Panc1 (cell line): ENCODE measurements at places on chromosomes 11 and 22.

DNA sequence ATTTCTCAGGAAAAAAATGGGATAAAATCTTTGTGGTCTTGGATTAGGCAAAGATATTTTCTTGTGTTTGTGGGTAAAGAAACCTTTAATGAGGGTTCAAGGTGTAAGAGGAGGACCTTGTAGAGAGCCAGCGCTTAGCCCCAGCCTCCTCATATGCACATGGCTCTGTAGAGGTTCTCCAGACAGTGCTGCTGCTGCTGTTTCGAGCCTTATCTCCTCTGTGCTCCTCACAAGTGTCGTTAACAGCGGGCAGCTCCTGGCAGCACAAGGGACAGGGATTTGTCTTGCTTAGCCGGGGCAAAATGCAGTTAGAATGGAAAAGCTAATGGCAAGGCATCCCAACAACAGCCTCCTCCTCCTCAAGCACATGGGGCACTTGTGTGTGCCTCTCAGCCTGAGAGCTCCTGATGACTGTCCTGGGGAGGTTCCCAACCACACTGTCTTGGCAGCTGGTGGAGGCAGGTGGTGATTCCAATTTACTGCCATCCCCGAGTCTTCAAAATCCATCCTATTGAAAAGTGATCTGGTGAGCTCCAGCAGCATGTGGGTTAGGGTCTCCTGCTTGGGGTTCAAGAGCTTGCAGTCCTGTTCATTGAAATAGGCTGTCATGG is 7.6 kb upstream of the MSANTD2 start:
- no peak for DNase-seq

- no peak for DNase-seq
These were observed 13.1 kb upstream of the SLC16A8 start for GRCh38 chr22:38097058-38097457.

DNA sequence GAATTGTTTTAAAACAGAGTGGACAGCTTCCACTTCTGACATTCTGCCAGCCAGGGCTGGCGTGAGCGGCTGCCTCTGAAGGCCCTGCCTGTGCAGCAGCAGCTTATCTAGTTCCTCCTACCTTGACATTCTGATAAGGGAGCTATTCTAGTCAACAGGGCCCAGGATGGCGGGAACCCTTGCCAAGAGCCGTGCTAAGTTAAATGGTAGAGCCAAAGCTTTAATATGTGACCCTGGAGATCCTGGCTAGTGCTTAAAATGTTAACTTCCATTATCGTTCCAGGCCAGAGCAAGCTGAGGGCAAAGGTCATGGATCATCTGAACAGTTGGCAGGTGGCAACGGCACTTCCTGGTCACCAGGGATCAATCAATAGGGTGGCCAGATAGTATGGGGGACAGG is 3.5 kb downstream of the KCNJ5 start:
- DNase-seq: no peak

- no peak for DNase-seq
These were observed 27.8 kb downstream of the CREB3L1 start for GRCh38 chr11:46305295-46305694.

- DNase-seq: no peak
These were observed 17.1 kb upstream of the VWA5A start for GRCh38 chr11:124098141-124098540.

DNA sequence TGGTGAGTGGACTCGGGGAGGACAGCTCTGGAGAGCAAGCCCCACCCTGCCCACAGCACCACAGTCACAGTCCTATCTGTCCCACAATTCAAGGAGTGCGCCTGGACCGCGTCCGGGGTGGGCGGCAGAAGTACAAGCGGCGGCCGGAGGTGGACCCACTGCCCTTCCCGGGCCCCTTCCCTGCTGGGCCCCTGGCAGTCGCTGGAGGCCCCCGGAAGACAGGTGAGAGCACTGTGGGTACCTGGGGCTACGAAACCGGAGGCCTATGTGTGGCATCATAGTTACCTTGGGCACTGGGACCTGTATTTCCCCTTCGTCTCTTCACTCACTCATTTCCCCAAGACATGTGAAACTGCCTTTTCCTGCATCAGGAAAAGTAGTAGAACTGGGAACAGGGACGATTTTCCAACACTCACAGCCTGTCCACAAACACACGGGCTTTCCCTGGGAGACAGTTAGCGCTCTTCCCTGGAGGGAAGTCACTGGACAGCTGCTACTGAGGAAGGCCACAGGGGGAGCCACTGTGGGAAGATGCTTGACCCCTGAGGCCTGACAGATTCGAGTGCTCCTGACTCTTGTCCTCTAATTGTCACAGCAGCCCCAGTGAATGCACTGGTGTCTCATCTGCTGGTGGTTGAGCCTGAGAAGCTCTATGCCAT is 3.1 kb downstream of the TRMT112 start:
- no peak for DNase-seq

DNA sequence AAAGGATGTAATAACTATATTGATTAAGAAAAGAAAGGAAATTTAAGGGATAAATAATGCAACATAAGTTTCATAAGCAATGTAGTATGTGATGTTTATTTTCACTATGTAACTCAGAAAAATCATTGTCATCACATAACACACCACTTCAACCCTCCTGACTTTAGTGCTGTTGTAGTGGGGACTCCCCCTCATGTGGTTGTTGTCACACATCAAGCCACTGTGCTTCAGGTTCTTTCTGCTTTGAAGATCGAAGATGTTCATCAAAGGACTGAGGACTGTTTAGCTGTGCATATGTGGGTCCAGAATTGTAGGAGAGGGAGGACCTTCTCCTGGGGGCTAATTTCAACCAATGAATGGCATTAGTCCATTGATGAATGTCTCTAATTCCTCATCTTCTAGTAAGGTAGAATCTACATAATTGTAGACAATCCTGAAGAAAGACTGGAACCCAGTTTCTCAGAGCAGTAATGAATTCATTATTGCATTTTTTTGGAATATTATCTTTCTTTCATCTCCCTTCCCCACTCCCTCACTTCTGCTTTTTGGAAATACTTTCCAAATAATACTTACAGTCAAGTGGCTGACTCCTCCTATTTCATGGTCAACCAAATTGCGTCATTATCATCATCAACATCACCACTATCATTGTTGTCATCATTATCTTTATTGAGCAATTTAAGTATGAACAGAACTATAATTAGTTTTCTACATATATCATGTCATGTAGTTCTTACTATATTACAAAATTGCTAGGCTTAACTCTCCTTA is 9.8 kb upstream of the CARD16 start:
- no peak for DNase-seq

- DNase-seq: no peak
These were observed 1.9 kb downstream of the SMTNL1 start for GRCh38 chr11:57539342-57539741.

DNA sequence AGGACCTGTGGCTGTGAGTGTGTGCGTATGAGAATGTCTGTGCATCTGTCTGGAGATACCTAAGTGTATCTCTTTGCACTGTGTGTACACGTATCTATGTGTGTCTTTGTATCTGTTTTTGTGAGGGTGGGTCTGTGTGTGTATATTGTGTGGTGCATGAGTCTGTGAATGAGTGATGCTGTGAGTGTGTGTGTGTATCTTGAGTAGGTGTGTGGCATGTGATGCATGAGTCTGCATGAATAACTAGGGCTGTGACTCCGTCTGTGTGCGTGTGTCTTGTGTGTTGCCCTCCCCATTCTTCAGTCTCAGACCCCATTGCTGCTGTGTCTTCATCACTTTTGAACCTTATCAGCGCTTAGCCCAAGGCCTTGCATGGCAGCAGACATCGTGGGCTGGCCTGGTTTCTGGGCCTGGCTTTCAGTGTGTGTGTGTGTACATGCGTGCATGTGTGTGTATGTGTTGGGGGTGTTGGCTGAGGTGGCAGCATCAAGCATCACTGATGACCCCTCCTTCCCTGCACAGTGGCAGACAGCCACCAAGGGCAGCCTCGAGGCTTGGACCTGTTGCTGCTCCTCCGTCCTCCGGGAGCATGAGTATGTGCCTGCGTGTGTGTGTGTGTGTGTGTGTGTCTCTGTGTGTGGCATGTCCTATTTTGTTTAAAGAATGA is 1.4 kb downstream of the SGSM1 start:
- no peak for DNase-seq

- no peak for DNase-seq
These were observed 2.5 kb downstream of the RAB36 start for GRCh38 chr22:23147617-23148387.

GRCh38 chr22:49701380-49702067 is 126.1 kb downstream of the BRD1 start:
- no peak for DNase-seq

DNA sequence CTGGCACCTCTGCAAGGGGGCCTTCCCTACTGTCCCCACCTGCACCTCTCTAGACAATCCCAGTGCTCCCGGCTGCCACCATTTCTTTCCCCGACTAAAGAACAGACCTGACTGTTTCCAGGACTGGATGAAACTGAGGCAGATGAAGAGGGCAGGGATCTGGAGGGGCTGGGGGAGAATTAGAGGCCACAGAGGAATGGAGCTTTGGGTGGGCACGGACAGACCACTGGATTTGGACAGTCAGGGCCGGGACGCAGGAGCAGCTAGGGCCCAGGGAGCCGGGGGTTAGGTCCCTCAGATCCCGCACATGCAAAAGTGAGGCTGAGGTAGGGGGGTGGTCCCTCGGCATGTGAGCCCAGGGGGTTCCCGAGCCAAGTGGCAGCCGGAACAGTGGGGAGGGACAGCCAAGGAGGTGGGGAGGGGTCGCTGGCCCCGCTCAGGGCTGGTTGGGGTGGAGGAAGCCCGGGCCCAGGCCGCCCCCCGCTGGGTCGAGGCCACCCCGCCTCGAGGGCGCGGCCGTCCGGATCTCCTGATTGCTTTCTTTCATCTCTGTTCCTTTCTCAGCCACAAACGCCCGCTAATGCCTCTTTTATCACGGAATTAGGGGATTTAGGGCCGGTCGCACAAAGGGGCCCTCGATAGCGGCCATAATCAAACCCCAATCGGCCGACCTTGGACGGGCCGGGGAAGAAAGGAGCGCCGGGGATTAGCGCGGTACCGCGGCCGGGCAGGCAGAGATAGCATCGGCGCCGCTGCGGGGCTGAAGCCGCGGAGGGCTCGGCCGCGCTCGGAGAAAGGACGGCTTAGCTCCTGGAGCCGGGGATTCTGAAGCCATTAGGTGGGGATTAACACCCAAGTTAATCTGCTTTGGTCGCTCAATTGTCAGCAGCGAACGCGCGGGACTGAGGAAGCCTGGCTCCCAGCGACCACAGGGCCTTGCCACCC is 9.3 kb downstream of the SLC25A1 start:
- no peak for DNase-seq

DNA sequence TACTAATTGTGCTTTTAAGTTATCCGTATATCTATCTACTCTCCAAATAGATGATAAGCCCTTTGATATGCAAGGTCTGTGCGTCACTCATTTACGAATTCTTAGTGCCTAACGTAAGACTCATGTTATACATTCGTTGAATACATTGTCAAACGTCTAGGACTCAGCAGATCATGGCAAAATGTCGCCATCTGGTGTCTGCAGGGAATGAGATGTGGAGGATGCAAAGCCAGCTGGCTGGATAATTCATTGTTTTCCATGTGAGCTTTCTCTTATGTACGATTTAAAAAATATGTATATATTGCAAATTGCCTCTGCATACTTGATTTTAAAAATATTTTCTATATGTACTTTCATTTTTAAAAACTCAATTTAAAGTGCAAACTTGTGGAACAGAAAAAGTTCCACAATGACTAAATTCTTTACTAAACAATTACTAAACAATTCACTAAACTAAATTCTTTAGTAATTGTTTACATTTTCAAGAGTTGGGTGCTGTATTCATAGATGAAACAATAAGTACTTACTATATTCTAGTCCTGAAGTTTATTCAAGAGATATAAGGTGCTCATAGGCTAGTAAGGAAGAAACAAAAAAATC is 33.8 kb downstream of the ZNF202 start:
- DNase-seq: peak; percentile 64

DNA sequence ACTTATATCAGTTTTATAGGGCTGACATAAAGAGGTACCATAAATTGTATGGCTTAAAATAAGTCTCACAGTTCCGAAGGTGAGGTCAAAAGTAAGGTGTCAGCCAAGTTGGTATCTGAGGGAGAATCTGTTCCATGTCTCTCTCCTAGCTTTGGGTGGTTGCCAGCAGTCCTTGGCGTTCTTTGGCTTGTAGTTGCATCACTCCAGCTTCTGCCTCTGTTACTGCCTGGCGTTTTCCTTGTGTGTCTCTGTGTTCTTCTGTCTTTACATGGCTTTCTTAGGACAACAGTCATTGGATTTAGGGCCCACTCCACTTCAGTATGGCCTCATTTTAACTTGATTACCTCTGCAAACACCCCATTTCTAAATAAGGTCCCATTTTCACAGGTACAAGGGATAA is 16.7 kb downstream of the MMP7 start:
- no peak for DNase-seq

DNA sequence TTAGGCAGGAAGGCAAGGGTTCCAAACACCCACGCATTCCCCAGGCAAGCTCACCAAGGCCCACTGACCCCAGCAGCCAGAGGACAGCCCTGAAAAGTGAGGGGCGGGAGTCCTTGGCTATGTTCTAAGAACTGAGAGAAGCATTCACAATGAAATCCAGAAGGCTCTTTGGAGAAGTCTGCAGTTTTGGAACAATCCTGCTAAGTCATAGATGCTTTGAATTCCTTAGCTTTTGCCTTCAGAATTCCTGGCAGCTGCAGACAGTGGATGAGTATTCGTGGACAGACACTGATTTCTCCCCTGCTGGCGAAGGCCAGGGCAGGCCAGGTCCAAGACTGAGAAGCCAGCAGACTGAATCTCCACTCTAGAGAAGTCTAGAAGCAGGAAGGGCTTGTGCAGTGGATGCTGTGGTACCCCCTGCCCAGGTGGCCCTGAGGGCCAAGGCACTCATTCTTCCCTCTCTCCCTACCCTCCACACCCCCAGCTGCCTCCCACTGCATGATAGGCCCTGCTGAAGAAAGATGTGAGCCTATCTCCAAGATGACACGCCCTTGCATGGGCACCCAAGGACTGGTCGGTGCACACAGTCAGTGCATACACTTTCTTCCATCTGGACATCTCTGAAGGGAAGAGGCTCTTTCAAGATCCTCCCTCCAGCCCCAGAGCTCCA is 133.2 kb upstream of the TEAD1 start:
- no peak for DNase-seq

GRCh38 chr22:25386538-25386884 is 167.1 kb downstream of the CRYBB2 start:
- no peak for DNase-seq

GRCh38 chr22:19376247-19376646 is 55.3 kb downstream of the HIRA start:
- no peak for DNase-seq

GRCh38 chr22:44677353-44677840 is 24.6 kb upstream of the PRR5 start:
- no peak for DNase-seq

DNA sequence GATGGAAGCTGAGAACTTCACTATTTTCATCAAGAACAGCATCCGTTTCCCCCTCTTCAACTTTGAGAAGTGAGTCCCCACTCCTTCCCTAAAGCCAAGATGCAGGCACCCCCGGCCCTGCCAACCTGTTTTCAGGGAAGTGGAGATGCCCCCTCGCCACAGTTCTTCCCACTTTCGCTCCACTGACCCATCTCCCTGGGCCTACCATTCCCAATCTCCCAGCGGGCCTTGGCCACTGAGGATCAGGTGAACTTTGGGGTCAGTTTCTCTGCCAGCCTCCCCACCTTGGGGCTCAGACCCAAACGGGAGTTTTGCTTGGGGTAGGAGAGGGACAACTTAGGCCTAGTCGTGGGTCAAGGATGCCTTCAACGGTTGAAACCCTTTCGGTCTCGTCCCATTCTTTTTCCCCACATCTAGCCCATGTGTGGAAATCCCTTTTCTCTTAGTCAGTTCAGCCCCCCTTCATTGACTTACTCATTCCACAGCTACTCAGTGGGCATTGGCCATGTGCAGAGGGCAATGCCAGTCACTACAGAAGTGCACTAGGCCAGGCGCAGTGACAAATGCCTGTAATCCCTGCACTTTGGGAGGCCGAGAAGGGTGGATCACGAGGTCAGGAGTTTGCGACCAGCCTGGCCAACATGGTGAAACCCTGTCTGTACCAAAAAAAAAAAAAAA is 10.6 kb downstream of the P2RX3 start:
- DNase-seq: no peak
